Endothelial cell of umbilical vein (primary cell): ENCODE measurements at places on chromosomes 7 and 10. TPM values are rescaled to one million over a fixed set of nuclear protein-coding genes. Genes with fewer than 3 reads are reported as not detected.

GNA12 gene
- total RNA-seq = 56.0 and 63.0 TPM in 2 replicates

NRBF2 gene
- total RNA-seq = 17.0 and 17.7 TPM in 2 replicates

SPDYE9 gene
- not detected in 2 replicates for total RNA-seq

CALD1 gene
- 307 and 313 TPM in 2 replicates for total RNA-seq

KLF14 gene
- total RNA-seq = not detected in 2 replicates

DDX50 gene
- 25.9 and 28.2 TPM in 2 replicates for total RNA-seq

CACNA2D1 gene
- 38.6 and 42.1 TPM in 2 replicates for total RNA-seq

C7orf57 gene
- total RNA-seq = not detected in 2 replicates

CAMK2B gene
- total RNA-seq = 1.4 and 1.6 TPM in 2 replicates

CUZD1 gene
- total RNA-seq = 1.1 and 1.5 TPM in 2 replicates

PNLIP gene
- not detected in 2 replicates for total RNA-seq

SPDYE2B gene
- total RNA-seq = not detected in 2 replicates

IL2RA gene
- total RNA-seq = not detected in 2 replicates

MUC3A gene
- total RNA-seq = not detected in 2 replicates

ADRB1 gene
- total RNA-seq = 0.97 and 1.8 TPM in 2 replicates

ZNF775 gene
- total RNA-seq = 8.3 and 9.7 TPM in 2 replicates

OR9A2 gene
- total RNA-seq = not detected in 2 replicates

C10orf53 gene
- total RNA-seq = not detected in 2 replicates

ZNF117 gene
- total RNA-seq = 12.6 and 24.7 TPM in 2 replicates

HOXA6 gene
- total RNA-seq = 17.9 and 20.7 TPM in 2 replicates

SLC39A12 gene
- not detected in 2 replicates for total RNA-seq

MAGI2 gene
- total RNA-seq = 5.8 and 6.0 TPM in 2 replicates

CYP2C19 gene
- not detected in 2 replicates for total RNA-seq

RPS24 gene
- 1,446 and 1,480 TPM in 2 replicates for total RNA-seq

MSS51 gene
- total RNA-seq = 3.1 and 3.5 TPM in 2 replicates

SPDYE6 gene
- not detected in 2 replicates for total RNA-seq

PTPRE gene
- total RNA-seq = 114 and 116 TPM in 2 replicates

NKX1-2 gene
- not detected in 2 replicates for total RNA-seq

HTR7 gene
- total RNA-seq = 0.09 and 0.22 TPM in 2 replicates

THSD7A gene
- total RNA-seq = 12.7 and 15.2 TPM in 2 replicates

SGCE gene
- 53.3 and 57.7 TPM in 2 replicates for total RNA-seq

AGR2 gene
- total RNA-seq = not detected in 2 replicates

PDK4 gene
- 1.2 and 2.5 TPM in 2 replicates for total RNA-seq

EBF3 gene
- total RNA-seq = 2.0 and 2.7 TPM in 2 replicates

BTBD16 gene
- total RNA-seq = 0.78 TPM in 1 of 2 replicates, not detected in the other

WEE2 gene
- not detected in 2 replicates for total RNA-seq

ZNF438 gene
- total RNA-seq = 11.2 and 15.1 TPM in 2 replicates

C10orf62 gene
- not detected in 2 replicates for total RNA-seq

AUTS2 gene
- 8.0 and 11.3 TPM in 2 replicates for total RNA-seq

HGF gene
- 0.15 and 0.35 TPM in 2 replicates for total RNA-seq

GNAT3 gene
- total RNA-seq = not detected in 2 replicates

MINDY4 gene
- 4.7 and 5.2 TPM in 2 replicates for total RNA-seq

DNAJC2 gene
- total RNA-seq = 33.3 and 36.3 TPM in 2 replicates

PAX4 gene
- total RNA-seq = not detected in 2 replicates

OGA gene
- total RNA-seq = 113 and 118 TPM in 2 replicates

METTL27 gene
- 1.2 and 10.8 TPM in 2 replicates for total RNA-seq

FAM13C gene
- 0.67 TPM in 1 of 2 replicates, not detected in the other for total RNA-seq
